ENCODE measurements at places on chromosomes 3 and 15. TPM values are rescaled to one million over a fixed set of nuclear protein-coding genes. Genes with fewer than 3 reads are reported as not detected.
A peak's percentile ranks its signal among the peaks of the same experiment; 100 is the strongest.

- no peaks in the 10 kb centered on the region for H3K36me3 ChIP-seq
- no peaks in the 10 kb centered on the region for H3K27me3 ChIP-seq
- no peak for DNase-seq
- no peak overlapping the region for H3K27ac ChIP-seq
Measured at GRCh38 chr3:31832551-31832950, 148.5 kb downstream of the OSBPL10 start.

IMPG2 gene
- total RNA-seq = 1.1 TPM

DNA sequence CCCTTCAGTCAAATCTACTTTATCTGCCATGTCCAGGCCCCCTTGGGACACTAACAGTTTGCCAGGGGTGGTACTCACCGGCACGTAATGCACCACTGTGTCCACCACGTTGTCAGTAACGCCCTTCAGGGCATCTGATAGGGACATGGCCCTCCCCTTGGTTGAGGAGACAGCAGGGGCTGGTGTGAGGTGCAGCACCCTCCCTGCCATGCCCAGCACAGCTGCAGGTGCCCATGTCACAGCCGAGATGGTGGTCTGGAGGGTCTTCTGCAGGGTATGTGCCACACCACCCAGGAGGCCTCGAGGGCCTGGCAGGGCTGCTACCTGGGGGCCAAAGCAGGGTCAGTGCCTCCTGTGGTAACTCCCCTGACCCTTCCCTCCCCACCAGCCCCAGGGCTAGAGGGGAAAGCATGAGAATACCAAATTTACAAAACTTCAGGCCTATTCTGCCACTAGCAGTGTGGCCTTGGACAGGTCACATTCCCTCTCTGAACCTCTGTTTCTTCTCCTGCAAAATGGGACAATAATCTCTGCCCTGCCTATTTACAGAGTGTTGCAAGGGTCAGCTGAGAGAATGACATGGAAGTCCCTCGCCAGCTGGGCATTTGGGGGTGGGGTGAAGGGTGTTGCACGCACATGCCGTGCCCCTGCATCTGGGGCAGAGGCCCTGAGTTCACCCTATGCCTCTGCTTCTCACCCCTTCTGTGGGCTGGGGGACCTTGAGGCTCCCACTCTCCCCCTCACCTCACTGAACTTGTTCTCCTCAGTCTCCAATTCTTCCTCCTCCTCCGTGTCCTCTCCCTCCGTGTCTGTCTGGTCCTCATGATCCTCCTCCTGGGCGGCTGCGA is 11.8 kb upstream of the KIF7 start:
- no peaks in the 10 kb centered on the region for H3K27me3 ChIP-seq
- peaks cover 13% of the 10 kb centered on the region for H3K4me1 ChIP-seq
- DNase-seq = peak; percentile 54
- no peak overlapping the region for H3K4me3 ChIP-seq

DNA sequence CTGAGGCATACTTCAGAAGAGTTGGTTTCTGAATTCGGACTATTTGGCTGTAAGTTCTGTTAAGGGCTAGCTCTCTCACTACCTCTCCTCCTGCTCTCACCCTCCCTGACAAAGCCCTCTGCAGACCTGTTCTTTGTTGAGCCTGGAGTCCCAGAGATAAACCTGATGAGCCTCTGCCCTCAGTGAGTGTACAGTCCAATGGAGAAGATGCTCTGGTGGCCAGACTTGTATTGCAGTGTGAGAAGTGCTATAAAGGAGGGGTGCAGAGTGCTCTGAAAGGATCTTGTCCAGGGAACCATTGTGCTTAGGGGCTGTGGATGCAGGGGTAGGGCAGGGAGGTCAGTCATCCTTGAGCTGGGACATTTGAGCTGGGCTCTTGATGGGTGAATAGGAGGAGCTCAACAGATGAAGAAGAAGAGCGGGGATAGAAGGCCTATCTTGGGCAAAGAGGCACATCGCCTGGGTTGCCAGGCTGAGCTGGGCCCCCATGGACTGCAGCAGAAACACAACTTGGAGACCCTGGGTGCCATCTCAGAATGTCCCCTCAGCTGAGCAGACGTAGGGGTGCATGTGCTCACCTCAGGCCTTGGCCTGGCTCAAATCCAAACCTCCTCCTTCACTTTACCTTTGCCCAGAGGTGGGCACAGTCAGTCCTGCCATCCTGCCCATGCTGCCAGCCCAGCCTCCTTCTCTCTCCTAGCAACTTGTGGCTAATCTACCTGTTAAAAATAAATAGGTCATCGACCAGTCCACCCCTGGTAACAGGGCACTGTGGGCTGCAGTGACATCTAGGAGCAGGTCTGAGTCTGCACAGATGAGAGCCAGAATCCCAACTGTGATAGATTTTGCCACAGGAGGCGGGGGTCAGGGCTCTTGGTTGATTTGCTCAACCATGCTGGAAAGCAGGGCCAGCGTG is 3.3 kb downstream of the CAND2 start:
- no peaks in the 10 kb centered on the region for H3K36me3 ChIP-seq
- H3K4me1 ChIP-seq = no peaks in the 10 kb centered on the region
- no peaks in the 10 kb centered on the region for H3K27me3 ChIP-seq

DNA sequence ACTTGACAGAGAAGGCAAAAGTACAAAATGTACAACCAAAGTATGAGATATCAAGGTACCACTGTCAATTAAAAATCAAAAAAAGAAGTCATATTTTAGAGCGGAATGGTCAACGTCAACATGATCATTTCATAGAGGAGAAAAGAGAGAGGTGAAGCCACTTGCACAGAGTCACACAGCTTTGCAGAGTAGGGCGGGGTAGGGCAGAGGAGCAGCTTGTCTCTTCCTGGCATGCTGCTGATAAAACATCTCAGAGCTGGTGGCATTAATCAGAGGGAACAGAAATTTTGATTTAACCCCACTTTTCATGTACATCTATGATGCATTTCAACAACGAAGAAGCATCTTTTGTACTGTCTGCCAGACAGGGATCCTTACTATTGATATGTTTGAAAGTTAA is 5.2 kb upstream of the IGF1R start:
- no peaks in the 10 kb centered on the region for H3K4me1 ChIP-seq
- no peak overlapping the region for H3K27ac ChIP-seq
- H3K27me3 ChIP-seq = no peaks in the 10 kb centered on the region
- H3K36me3 ChIP-seq = no peaks in the 10 kb centered on the region
- no peak overlapping the region for H3K4me3 ChIP-seq

DNA sequence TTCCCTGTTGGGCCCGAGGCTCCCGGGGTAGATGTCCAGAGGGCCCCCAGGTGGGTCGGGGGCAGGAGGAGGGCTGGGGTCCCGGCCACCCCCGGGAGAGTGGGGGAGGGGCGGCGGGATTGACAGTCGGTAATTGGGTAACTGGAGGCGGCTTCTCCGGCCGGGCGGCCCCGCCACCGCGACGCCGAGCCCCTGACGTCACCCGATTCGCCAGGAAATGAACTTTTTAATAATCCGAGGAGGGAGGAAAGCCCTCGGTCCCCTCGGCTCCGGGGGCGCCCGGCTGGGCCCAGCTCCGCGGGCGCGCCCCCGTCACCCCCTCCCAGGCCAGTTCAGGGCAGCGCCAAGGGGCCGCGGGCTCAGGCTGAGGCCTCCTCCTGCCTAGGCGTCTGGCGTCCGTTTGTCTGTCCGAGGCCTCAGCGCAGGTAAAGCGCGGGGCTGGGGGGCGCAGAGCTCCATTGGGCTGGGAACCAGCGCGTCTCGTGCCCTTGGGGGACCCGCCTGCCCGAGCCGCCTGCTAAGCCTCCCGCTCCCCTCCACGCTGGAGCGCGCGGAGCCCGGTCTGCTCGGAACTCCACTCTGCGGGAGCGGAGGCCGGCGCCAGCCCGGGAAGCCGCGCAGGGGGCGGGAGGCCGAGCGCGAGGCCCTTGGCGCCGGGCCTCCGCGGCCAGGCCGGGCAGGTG is 3.9 kb downstream of the GATA2 start:
- no peaks in the 10 kb centered on the region for H3K36me3 ChIP-seq
- peak overlapping the region; percentile 54 for H3K4me3 ChIP-seq
- H3K27me3 ChIP-seq = peaks cover 100% of the 10 kb centered on the region
- H3K4me1 ChIP-seq = peaks cover 73% of the 10 kb centered on the region
- peak; percentile 67 for DNase-seq

DNA sequence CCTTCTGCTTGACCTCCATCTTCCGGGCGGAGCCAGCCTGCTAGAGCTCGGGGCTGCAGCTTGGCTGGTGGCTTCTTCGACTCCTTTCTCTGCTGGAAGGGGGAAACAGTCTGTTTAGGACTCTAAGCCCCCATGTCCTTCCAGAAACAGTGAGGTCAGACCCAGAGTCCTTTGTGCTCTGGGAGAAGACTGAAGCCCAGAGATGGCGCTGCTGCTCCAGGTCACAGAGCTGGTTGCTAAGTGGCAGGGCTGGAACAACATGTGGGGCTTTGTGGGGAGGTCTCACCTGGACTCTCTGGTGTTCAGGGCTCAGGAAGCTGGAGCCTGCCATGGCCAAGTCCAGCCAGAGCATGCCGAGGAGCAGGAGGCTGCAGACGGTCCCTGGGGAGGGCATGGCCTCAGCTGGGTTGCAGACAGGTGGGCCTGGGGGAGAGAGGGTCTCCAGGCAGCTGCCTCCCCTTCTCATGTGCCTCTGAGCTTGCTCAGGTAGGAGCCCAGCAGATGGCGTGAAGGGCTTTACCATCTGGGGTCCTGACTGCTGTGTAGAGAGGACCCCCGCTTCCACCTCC is 2.9 kb downstream of the GHRL start:
- DNase-seq = no peak
- no peak overlapping the region for H3K4me3 ChIP-seq
- H3K27me3 ChIP-seq = no peaks in the 10 kb centered on the region
- H3K4me1 ChIP-seq = no peaks in the 10 kb centered on the region

DNA sequence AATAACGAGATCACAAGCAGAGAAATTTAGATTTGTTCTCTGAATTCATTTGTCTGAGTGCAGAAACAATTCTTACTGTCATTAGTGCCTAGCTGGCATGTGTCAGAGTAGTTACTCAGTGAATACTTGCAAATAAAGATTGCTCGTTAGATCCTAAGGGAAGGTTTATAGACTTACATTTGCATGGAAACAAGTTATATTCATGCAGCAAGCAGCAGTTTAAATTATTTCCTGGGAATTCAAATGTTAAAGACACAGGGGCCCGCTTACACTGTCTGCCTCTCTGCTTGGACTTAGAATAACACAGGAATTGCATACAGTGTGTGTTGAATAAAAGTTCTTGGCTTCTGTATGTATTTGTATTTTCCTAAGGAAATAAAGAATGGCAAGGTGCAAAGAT is 680.6 kb upstream of the NECTIN3 start:
- no peaks in the 10 kb centered on the region for H3K27me3 ChIP-seq
- H3K27ac ChIP-seq = no peak overlapping the region
- DNase-seq = no peak
- H3K4me3 ChIP-seq = no peak overlapping the region

DNA sequence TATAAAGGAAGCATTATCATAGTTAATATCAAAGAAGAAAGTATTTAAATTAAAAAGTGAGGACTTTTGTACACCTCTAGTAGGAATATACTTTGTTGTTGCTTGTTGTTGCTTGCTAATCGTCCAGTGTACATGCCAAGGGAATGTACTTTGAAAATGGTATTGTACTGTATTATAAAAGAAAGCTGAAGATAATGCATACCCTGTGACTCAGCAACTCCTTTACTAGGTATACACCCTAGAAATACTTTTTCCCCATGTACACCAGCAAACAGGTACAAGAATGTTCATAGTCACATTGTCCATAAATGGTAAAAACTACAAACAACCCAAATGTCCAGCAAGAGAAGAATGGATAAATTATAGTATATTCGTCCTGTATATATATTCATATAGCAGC is 12.0 kb downstream of the TTBK2 start:
- no peaks in the 10 kb centered on the region for H3K36me3 ChIP-seq
- H3K27me3 ChIP-seq = no peaks in the 10 kb centered on the region
- DNase-seq = no peak
- no peak overlapping the region for H3K4me3 ChIP-seq
- peaks cover 5% of the 10 kb centered on the region for H3K4me1 ChIP-seq

GRCh38 chr3:109184726-109185125 is 48.2 kb downstream of the C3orf85 start:
- no peak for DNase-seq
- H3K4me3 ChIP-seq = no peak overlapping the region
- no peaks in the 10 kb centered on the region for H3K27me3 ChIP-seq
- H3K36me3 ChIP-seq = no peaks in the 10 kb centered on the region
- no peak overlapping the region for H3K27ac ChIP-seq
- no peaks in the 10 kb centered on the region for H3K4me1 ChIP-seq

GRCh38 chr15:45690581-45691260 is 55.9 kb downstream of the SQOR start:
- peaks cover 76% of the 10 kb centered on the region for H3K36me3 ChIP-seq
- H3K27me3 ChIP-seq = no peaks in the 10 kb centered on the region
- no peak overlapping the region for H3K27ac ChIP-seq
- no peak overlapping the region for H3K4me3 ChIP-seq
- H3K4me1 ChIP-seq = no peaks in the 10 kb centered on the region
- no peak for DNase-seq

PLA2G4E gene
- total RNA-seq = not detected

DNA sequence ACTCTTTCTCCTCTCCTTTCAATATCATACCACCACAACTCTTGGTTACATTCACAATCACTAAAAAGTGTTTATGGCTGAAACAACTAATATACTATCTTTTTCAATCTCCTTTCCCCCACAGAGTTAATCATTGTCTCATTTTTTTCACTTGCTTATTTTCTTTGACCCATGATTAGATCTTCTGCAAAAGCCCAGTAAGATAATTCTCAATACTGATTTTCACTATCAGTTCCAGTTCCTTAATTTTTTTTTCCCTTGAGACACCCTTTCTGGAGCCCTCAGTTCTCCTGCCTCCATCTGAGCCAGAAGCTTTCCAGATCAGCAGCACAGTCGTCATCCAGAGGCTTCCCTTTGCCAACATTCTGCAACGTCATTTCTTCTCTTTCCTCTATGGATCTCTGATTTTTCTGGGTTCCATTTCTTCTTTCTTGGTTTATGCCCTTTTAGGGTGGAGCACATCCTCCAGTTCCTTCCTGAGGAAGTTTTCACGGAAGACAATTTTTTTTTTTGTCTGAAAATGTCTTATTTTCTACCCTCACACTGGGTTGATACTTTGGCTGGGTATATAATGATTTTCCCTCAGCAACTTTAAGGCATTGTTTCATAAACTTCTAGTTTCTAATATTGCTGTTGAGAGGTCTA is 88.7 kb upstream of the C15orf39 start:
- no peak for DNase-seq
- no peak overlapping the region for H3K27ac ChIP-seq
- H3K4me1 ChIP-seq = no peaks in the 10 kb centered on the region
- H3K27me3 ChIP-seq = no peaks in the 10 kb centered on the region
- H3K36me3 ChIP-seq = no peaks in the 10 kb centered on the region
- H3K4me3 ChIP-seq = no peak overlapping the region

TMC3 gene
- 0.55 TPM for total RNA-seq

Data from sigmoid colon (tissue), 7 donors.